ENCODE measurements at places on chromosomes 11 and 22.

GRCh38 chr22:20244691-20245576 lies 23.2 kb downstream of the RTN4R start:
- no peak overlapping the region for H3K4me3 ChIP-seq
- no peak overlapping the region for H3K27ac ChIP-seq
- H3K36me3 ChIP-seq: no peaks in the 10 kb centered on the region
- H3K4me1 ChIP-seq: no peaks in the 10 kb centered on the region

DNA sequence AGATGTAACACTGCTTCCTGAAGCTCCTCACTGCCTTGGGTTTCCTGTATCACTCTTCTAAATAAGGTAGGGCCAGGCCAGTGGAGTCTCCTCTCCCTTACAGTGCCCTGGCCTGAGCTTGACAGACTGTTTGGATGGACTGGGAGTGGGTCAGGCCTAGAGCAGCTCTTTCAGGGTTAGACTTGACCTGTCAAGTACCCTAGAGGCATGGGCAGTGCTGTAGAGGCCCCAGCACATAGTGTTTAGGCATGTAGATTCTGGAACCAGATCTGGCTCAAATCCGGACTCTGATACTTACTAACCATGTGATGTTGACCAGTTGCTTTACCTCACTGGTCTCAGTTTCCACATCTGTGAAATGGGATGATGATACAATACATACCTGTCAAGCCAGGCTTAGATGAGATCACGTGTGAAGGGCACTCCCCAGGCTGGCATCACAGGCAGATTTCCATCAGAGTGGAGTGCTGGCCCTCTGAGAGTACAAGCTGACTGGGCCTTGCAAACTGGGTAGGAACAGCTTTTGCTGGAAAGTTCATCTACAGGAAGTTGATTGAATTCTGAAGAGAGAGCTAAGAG lies 1.4 kb upstream of the MICAL2 start:
- no peak for DNase-seq
- no peak overlapping the region for H3K27ac ChIP-seq
- H3K27me3 ChIP-seq: no peaks in the 10 kb centered on the region
- no peak overlapping the region for H3K4me3 ChIP-seq
- no peaks in the 10 kb centered on the region for H3K36me3 ChIP-seq

GRCh38 chr11:116969694-116970093 lies 128.5 kb downstream of the SIK3 start:
- H3K4me1 ChIP-seq: no peaks in the 10 kb centered on the region
- no peaks in the 10 kb centered on the region for H3K36me3 ChIP-seq
- no peak overlapping the region for H3K27ac ChIP-seq
- H3K27me3 ChIP-seq: no peaks in the 10 kb centered on the region

DNA sequence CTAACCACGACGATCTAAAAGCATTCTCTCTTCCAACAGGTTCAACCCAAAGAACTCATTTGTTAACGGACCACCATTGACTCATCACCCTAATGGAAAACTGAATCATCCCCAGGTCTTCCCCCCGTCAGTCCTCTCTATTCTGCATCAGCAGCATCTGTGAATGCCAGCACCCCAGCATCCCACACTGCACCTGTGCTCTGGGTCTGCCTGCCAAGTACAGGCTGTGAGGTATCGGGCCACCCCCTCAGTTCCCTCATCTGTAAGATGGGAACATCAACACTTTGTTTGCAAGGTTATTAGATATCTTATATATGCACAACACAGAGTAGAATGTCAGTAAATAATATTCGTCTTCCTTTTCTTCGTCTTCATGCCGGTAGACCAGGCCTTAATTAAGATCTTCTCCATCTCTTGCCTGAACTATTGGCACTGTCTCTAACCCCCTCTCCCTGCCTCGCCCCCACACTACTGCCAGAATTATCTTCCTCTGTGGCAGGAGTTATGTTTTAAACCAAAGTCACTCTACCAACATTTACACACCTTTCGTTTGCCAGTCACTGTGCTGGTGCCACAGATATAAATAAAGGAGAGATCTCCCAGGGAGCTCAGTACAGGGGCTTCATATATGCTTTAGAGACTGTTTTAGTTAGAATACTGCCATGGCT lies 7.8 kb upstream of the TMPRSS4 start:
- H3K27ac ChIP-seq: no peak overlapping the region
- no peak for DNase-seq
- H3K4me1 ChIP-seq: no peaks in the 10 kb centered on the region
- H3K27me3 ChIP-seq: no peaks in the 10 kb centered on the region
- H3K36me3 ChIP-seq: no peaks in the 10 kb centered on the region

DNA sequence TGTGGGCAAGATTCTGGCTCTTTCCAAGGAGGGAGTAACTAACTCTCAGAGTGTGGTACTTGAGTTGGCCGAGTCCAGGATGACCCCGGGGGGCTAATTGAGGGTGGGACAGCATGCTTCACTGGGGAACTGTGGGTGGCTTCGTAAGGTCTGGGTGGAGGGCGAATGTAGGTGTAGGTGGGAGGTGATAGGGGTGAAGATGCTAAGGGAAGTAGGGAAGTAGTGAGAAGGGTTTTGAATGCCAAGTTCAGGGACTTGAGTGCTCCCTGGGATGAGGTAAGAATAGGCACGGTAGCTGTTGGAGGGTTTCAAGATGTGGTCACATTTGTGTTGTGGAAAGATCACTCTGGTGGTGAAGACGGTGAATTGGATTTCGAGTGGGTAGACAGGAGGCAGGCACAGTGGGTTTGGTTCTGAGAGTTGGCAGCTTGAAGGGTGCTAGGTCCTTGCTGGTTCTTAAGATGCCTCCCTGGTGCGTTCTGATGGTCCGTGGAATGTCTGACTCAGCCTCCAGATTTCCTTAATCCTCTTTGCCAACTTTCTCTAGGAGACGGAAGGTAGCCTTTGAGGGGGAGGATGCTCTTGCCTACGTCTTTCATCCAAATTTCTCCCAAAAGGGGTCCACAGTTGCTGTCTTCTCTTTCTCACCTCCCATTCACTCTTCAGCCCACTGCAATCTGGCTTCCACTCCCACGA lies 2.5 kb upstream of the DNAL4 start:
- no peaks in the 10 kb centered on the region for H3K36me3 ChIP-seq
- no peak overlapping the region for H3K4me3 ChIP-seq
- H3K4me1 ChIP-seq: peaks cover 14% of the 10 kb centered on the region
- no peak for DNase-seq
